ENCODE measurements at places on chromosomes 7 and 10.

DNA sequence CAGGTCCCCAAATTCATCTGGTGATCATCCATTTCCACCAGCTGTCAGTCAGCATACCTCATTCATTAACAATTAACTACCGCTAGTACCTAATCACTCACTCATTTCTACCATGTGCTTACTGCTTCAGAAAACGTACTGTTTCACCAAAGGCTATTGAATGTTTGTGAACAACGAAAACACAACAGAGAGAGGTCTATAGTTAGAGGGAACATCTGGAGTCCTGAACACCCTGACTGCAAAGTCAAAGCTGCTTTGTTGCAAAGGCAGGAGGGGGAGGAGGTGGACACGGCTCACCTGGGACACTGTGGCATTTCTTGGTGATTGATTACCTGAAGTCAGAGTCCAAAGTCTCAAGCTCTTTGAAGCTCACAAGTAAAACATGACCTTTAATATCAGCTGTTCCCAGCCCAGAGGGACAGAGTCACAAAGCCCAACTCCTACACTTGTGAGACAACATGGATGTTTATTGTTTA, 342.3 kb upstream of the ADARB2 start:
- H3K27me3 ChIP-seq, result no peaks in the 10 kb centered on the region
- H3K4me1 ChIP-seq, result peaks cover 12% of the 10 kb centered on the region
- peak overlapping the region; percentile 63 for H3K27ac ChIP-seq
- H3K4me3 ChIP-seq, result no peak overlapping the region

DNA sequence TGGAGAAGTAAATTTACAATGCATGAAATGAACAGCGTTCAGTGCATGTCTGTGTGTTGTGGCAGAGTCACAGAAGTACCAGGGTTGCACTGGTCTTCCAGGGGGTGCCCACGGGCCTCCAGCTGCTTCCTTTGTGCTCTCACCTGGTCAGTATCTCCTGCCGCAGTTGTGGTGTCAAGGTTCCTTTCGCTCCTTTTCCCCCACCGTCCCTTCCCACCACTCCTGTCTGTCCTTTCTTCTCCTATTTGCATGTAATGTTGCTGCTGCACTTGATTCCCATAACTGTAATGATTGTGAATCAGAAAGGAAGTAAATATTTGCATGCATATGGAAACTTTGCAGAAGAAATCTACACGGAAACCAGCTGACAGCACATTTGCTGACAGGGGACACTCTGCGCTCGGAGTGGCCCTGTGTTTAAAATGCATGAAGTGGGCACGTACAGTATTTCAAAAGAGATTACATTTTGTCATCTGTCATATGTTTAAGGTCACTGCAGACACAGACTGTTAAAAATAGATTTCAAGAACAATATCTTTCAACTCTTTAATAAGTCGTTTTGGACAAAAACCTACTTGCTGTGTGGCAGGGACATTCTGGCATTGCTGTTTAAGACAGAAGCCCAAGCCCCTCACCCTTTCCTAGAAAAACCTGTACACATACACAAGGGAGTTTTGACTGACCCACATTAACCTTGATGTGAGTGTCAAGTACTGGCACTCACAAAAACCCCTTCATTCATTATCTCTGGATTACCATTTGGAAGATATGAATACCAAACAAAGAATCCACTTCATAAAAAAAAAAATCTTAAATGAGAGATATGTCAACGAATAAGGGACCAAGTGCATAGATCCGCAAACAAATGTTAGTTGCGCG, 336.7 kb upstream of the KLF6 start:
- peak; percentile 36 for DNase-seq
- no peaks in the 10 kb centered on the region for H3K27me3 ChIP-seq
- no peak overlapping the region for H3K27ac ChIP-seq
- no peaks in the 10 kb centered on the region for H3K36me3 ChIP-seq

- H3K4me3 ChIP-seq, result no peak overlapping the region
- no peaks in the 10 kb centered on the region for H3K27me3 ChIP-seq
- no peak for DNase-seq
Observed at GRCh38 chr7:148362541-148362940, 228.0 kb upstream of the C7orf33 start.

DNA sequence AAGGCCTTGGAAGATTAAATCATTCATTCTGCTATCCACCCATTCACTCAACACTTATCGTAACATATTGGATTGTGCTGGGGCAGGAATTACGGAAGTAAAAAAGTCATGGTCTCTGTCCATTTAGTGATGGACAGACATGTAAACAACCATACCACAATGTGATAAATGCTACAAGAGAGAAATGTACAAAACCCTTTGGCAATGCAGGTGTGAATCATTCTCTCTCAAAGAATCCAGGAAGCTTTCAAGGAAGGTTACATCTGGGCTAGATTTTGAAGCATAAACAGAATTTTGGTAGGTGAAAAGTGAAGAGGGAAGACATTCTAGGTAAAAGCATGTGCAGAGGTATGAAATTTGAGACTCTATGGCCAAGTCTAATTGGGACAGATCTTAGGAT, 61.7 kb upstream of the KCNIP2 start:
- H3K36me3 ChIP-seq, result peaks cover 8% of the 10 kb centered on the region
- no peak overlapping the region for H3K4me3 ChIP-seq
- no peaks in the 10 kb centered on the region for H3K27me3 ChIP-seq
- H3K27ac ChIP-seq, result no peak overlapping the region
- DNase-seq, result no peak
- no peaks in the 10 kb centered on the region for H3K4me1 ChIP-seq

DNA sequence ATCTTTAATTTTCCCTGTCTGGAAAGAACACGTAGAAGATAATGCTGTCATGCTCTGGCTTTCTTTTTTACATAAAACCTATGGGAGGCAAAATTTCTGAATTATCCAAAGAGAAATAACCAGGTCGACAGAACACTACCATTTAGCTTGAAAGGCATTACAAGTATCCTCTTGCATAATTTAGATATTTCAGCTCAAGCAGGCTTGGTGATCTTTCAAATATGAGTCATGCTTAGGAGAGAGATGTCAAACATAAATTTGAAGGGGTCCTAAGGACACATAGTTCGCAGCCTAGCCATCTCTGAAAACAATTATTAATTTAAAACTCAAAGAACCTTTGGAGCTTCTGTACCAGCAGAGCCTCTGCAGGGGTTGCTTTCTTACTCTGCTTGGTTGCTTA, 100.9 kb downstream of the FAS start:
- no peaks in the 10 kb centered on the region for H3K27me3 ChIP-seq
- H3K4me3 ChIP-seq, result no peak overlapping the region
- no peak overlapping the region for H3K27ac ChIP-seq
- DNase-seq, result peak; percentile 17
- H3K36me3 ChIP-seq, result no peaks in the 10 kb centered on the region
- H3K4me1 ChIP-seq, result no peaks in the 10 kb centered on the region

- no peaks in the 10 kb centered on the region for H3K36me3 ChIP-seq
- no peak overlapping the region for H3K27ac ChIP-seq
- no peaks in the 10 kb centered on the region for H3K27me3 ChIP-seq
- no peaks in the 10 kb centered on the region for H3K4me1 ChIP-seq
- DNase-seq, result no peak
Observed at GRCh38 chr10:58094985-58095718, 172.5 kb downstream of the IPMK start.

DNA sequence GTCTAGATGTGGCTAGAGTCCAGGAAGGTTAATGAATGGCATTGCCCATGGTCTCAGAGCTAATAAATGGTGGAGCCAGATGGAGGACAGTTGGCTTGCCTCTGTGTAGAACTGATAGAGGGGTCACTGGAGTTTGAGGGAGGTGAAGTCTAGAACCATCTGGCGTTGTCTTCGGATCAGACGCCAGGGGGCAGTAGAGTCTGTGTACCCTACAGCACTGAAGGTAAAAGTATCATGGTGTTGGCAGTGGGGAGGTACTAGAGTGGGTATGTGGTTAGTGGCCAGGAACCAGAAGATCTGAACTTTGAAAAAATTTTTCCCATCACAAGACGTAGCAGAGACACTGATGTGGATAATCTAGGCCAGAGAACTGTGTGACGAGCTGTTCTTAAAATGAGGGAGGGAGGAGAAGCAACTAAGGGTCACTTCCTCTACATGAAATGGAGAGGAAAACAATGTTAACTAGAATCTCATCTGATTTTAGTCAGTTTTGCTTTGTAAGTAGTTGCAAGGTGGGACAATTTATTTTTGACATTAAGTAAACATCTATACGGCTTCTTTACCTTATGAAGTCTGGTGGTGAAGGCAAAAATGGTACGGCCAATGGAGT, 227.9 kb upstream of the PRSS58 start:
- peaks cover 19% of the 10 kb centered on the region for H3K27me3 ChIP-seq
- no peaks in the 10 kb centered on the region for H3K36me3 ChIP-seq
- H3K27ac ChIP-seq, result no peak overlapping the region
- no peaks in the 10 kb centered on the region for H3K4me1 ChIP-seq
- no peak overlapping the region for H3K4me3 ChIP-seq

- peaks cover 2% of the 10 kb centered on the region for H3K4me1 ChIP-seq
- H3K4me3 ChIP-seq, result no peak overlapping the region
- no peaks in the 10 kb centered on the region for H3K27me3 ChIP-seq
- DNase-seq, result no peak
- H3K27ac ChIP-seq, result no peak overlapping the region
- H3K36me3 ChIP-seq, result no peaks in the 10 kb centered on the region
Observed at GRCh38 chr7:78189762-78190161, 391.2 kb downstream of the PHTF2 start.

- no peak overlapping the region for H3K27ac ChIP-seq
- peaks cover 7% of the 10 kb centered on the region for H3K27me3 ChIP-seq
- H3K4me3 ChIP-seq, result no peak overlapping the region
Observed at GRCh38 chr10:28293236-28294168, 9.4 kb downstream of the MPP7 start.
